ENCODE measurements at places on chromosomes 7 and 10.

DNA sequence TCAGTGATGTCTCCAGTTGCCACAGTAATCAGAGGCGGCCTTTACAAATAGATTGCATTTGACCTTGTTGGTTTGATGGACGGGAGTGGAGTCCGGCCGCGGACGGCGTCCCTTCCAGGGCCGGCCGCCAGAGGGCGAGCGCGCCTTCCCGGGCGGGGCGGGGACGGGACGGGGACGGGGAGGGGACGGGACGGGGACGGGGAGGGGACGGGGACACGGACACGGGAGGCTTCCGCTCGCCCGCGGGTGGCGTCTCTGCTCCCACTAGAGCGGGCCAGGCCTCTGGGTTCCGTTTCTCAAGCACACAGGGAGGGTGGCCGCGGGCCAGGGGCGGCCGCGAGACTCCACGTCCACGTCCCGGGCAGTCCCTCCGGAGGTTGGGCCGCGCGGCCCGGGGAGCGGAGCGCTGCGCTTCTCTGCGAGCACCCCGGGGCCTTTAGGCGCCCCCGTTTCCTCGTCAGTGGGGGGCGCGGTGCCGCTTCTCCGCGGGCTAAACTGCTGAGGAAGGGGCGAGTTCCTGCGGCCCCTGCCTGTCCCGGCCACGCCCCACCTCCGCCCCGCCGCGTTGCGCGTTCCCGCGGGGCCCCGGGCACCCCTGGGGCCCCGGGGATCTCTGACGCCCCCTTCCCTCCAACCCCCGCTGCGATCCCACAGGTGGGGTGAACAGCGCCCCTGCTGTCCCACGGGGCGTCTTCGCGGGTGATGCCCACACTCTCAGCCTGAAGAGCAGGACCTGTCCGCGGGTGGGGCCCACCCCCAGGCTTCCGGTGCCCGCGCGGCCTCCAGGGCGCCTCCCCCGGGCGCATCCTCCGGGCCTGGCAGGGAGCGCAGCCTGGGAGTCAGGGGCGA, 84.2 kb upstream of the MKI67 start:
- peak; percentile 74 for DNase-seq

DNA sequence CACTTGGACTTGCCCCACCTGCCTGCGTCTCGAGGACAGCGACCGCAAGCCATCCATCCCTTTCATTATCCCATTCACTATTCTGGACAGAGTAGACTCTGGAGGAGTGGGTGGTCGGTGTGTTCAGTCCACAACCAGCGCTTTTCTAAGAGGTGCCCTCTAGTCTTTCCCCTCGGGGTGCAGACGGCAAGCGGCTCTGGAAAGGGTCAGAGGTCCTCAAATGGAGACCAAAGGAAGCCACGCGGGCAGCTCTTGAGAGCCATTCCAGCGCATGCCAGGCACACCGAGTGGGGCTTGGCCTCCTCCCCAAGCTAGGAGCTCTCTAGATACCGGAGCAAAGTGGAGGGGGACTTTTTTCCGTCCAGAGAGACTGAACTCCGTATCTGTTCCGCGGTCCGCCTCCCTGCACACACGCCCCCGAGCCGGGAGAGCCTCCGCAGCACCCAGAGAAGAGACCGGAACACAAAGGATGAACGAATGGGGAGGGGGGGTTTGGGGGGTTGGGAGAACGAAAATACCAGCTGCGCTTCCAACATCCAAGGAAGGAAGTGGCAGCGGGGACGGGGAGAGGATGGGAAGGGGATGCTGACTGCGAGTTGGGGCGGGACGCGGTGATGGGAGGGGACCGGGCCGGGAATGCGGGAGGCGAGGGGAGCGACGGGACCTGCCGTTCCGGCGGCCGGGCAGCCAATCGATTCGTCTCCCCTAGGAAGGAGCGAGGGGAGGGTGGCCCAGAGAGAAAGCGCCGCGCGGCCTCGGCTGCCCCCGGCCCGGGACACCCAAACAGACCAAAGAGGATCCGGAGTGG, 515 bp downstream of the GSDME start:
- peak; percentile 71 for DNase-seq

- DNase-seq: no peak
Measured at GRCh38 chr10:102274062-102274461, 28.7 kb downstream of the GBF1 start.

GRCh38 chr7:51316262-51316665, 345 bp downstream of the COBL start:
- peak; percentile 34 for DNase-seq

GRCh38 chr10:17022466-17022825, 107.2 kb downstream of the CUBN start:
- DNase-seq: peak; percentile 57

- DNase-seq: no peak
Measured at GRCh38 chr7:129169686-129170440, 18.6 kb upstream of the SMO start.

DNA sequence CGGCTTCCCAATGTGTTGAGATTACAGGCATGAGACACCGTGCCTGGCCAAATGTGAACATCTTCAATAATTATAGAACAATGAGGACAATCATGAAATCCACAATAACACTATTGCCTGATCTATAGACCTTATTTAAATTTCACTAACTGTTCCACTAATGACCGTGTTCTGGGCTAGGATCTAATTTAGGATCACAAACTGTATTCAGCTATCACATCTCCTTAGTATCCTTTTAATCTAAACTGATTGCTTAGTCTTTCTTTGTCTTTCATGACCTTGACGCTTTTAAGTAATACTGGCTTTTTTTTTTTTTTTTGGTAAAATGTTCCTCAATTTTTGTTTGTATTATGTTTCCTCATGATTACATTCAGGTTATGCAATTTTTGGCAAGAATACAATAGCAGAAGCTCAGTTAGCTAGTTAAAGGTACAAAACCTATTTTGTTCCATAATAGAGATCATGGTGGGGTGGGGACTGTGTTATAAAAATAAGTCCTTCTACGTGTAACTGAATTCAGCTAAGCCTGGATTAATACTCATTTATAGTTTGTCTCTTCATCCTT, 158.4 kb downstream of the AOAH start:
- no peak for DNase-seq

DNA sequence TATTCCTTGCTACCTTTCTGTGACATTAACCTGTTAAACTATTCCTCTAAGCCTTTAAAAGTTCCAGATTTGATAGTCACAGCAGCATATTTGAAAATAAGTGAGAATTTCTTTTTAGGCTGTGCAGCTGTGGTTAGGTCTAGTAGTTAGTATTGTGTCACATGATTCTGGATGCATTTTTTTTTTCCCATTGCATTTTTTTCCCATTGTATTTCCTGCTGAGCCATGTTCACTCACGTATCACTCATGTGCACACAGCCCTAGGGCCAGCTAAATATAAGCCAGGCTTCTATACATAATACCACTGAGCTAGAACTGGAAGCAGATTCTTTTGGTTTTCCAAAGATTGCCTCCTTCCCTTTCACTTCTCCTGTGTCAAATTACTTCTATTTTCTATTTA, 37.4 kb downstream of the DNAJC9 start:
- DNase-seq: no peak

DNA sequence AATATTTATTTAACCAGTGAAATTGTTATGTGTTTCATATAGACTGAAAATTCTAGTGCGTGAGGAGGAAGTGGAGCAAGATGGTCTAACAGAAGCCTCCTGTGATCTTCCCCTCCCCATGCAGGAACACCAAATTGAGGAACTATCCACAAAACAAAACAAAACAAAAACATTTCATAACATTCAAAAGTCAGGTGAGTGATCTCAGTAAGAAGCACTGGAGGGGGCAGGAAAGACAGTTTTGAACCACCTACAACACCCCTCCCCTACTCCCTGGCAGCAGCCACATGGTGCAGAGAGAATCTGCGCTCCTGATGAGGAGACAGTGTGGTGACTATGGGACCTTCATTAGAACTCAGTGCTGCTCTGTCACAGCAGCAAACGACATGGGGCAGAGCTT, 221.9 kb upstream of the SEMA3C start:
- DNase-seq: no peak

GRCh38 chr7:96284835-96285234, 37.1 kb downstream of the SLC25A13 start:
- no peak for DNase-seq
